ENCODE measurements at places on chromosomes 1 and 21.
A peak's percentile ranks its signal among the peaks of the same experiment; 100 is the strongest.

- DNase-seq = no peak
Observed at GRCh38 chr1:6757719-6758435, 27.4 kb upstream of the CAMTA1 start.

DNA sequence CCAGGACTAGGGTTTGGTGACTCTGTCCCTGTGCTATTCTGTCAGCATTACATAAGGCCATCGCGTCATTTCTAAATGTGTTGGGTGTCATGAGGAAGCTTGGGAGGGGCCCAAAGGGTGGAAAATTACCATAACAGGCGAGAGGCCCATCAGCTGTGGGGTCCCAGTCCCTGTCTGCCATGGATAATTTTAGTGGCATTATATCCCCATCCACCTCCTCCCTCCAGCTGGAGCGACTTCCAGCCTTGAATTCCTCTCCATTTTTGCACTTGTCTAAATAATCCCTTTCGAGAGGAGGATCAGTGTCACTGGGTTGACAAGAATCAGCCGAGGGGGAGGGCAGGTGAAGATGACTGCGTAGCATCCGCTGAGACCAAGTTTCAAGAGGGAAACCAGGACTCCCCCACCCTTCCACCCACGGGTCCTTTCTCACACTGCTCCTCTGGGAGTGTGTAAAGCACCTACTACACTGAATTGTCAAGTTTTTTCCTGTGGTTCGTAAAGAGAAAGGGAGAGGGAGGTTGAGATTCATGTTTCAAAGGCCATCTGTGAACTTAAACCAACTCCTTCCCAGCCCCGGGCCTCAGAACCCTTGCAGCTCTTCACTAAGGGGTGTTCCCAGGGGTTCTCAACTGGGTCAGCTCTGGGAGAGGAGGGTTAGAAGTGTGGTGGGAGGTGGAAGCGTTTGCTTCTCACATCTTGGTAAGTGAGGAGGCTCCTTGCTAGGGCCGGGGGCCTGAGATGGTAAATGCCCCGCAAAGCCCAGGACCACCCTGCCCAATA is 29.2 kb downstream of the VASH2 start:
- no peak for DNase-seq

DNA sequence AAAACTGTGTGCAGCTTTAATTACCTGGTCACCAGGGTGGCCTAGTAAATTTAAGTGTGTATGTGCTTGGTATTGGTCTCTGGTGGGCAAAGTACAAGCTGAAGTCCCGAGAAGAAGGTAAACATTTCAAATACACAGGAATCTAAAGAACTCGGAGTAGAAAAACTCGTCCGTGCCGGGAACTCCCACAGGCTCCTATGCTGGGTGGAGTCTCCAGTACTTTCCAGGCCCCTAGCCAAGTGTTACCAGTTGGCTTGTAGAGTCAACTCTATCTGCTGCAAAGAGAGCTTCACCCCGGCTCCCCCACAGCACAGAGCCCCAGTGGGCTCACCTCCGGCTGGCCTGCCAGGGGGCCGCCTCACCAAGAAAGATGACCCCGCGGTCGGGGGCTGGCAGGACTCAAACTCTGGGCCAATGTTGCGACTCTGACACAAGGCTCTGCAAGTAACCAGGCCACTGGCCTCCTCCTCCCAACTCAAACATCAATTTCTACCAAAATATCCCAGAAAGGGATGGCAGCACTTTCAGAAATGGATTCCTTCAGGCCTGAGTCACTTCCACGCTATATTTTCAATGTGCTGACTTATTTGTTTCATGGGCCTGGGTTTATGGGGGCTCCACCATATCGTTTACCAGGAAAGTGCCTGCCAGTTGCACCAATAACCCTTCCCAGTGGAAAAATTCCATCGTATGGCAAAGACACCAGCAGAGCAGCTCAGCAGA is 73.9 kb downstream of the SLC66A1 start:
- no peak for DNase-seq

DNA sequence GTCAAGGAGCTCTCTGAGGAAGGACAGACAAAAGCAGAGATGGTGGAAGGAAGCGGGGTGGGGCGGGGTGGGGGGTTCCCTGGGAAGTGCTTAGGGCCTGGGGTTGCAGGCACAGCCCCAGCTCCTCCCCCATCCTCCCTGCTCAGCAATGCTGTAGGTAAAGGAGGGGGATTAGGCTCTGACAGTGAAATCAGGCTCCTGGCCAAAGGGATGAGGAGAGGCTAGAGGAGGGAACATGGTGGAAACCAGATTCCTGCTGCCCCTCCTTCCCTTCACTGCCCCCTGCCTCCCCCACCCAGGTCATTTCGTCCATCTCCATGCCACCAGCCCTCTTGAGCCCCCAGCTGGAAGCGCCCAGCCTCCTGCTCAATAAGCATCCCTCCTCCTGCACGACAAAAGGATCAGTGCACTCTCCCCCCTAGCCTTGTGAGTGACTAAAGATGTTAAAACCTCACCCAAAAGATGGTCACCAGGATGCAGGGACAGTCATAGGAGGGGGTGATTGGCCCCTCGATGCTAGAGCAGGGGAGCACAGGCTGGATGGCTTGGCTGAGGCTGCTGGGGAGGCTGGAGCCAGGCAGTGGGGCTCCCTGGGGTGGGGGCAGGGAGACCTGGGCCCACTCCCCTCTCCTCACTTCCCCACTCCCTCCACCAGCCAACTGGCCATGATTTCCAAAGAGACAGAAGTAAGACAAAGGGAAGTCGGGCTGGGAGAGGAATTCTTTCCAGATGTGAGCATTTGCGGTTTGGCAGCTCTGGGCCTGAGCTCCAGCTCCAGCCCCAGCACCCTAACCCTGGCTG is 2.2 kb upstream of the CRABP2 start:
- DNase-seq = no peak

- DNase-seq = no peak
Observed at GRCh38 chr1:115402753-115403184, 64.7 kb upstream of the NGF start.

- no peak for DNase-seq
Observed at GRCh38 chr1:234246638-234247116, 126.6 kb upstream of the COA6 start.

GRCh38 chr1:92085727-92086126 is 5.6 kb downstream of the BTBD8 start:
- no peak for DNase-seq

DNA sequence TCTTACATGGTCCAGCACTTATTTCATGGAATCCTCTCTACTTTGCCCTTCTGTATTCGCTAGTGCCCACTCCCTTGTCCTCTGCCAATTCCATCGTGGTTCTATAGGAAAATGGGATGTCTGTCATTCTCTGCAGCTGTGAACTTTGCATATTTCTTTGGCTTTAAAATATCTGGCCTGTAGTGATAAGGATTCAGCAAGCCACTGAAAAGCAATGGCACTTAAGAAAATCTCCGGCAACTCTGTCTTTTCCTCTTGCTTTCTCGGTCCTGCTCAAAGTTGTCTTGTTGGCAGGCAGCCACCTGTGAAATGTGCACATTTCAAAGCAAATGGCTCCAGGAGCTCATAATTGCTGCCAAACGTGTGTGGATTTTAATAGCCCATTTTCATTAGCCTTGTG is 91.8 kb downstream of the CHD1L start:
- no peak for DNase-seq

- DNase-seq = no peak
Observed at GRCh38 chr1:65541161-65541560, 120.7 kb downstream of the LEPR start.

DNA sequence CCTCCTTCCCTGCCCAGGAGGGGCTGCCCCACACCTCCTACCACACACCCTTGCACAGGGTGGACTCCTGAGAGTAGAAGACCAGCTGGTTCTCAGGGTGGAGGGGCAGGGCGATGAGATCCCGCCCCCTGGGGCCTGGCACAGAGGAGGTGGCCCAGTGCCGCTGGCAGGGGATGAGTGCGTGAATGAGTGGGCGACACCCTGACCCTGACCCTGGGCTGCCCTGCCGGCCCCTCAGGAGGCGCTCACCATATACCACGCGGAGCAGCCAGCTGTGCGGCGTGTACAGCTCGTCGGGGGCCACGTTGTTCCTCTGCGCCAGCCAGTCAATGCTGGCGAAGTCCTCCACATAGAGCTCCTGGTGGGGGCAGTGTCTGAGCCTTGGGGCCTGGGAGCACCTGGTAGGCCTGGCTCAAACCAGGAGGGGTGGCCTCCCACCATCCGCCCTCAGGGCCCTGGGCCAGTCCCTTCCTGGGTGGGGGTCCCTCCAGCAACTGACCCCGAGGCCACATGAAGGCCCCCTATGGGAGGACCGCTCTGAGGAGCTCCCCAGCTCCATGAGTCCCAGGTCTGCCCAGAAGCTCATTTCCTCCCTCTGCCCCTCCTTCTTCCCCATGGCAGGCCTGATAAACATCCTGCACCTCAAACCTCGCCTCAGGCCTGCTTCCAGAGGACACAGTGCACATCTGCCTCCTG is 13.0 kb downstream of the LSS start:
- DNase-seq = no peak

GRCh38 chr1:61976566-61976965 is 218.1 kb upstream of the L1TD1 start:
- no peak for DNase-seq

DNA sequence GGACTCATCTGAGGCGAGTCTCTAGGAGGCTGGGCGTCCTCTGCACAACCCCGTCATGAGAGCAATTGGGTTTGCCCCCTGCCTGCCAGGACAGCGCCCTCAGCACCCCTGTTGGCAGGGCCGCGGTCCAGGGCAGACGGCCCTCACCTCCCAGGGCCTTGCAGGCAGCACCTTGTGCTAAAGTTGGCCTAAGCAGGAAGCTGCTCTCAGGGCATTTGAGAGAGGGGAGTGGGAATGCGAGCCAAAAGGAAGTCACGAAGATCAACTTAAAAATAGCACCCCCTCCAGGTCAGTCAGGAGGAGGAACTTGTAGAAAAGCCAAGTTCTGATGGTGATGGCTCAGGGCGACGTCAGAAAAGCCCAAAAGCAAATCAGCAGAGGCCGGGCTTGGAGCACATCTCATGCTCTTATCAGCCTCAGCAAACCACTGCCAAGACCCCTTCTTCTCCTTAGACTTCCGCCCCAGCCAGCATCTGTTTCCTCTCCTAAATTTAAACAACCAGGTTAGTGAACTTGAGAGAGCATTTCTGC is 12.6 kb upstream of the ADORA3 start:
- no peak for DNase-seq

GRCh38 chr1:1434824-1435105 is 725 bp upstream of the VWA1 start:
- DNase-seq = no peak

- DNase-seq = no peak
Observed at GRCh38 chr1:112325504-112325903, 70.5 kb upstream of the CTTNBP2NL start.

- no peak for DNase-seq
Observed at GRCh38 chr21:45091550-45092322, 17.4 kb downstream of the ADARB1 start.

DNA sequence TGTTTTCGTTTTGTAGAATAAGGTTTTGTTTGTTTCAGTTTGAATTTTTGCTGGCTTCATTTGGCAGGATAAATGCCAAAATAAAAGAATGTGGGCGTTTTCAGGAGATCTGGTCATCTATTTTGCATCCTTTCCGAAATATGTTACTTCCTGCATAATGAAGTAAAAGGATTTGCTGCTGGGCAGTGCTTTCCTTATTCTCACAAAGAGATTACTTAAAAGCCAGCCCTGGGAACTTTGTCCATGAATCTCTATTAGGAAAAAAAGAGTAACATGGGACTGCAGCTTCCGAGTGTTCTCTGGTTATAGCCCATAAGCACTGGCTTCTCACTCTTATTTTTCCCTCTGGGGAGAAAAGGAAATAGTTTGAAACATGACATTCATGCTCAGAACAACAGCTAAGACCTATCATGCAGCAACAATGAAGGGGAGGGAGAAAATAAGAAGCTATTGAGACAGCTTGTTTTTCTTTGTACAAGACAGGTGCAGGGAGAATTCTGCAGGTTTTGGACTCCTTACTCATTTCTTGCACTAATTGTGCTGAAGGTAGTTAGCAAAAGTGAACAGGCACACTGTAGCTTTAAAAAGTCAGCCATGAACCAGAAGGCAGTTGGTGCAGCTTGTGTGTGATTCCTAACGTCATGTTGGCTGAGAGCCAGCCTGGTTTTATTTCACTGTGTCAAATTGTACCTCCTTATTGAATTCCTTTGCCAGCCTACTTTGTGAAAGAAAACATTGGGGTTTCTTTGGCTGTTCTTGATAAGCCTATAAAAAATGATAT is at the start of gene SAMD13:
TSS of gene SAMD13 (plus strand) at position 705 of the 781 bp plus-strand sequence. CDS start 1,527 bp downstream, outside the sequence.
- DNase-seq = peak; percentile 81

DNA sequence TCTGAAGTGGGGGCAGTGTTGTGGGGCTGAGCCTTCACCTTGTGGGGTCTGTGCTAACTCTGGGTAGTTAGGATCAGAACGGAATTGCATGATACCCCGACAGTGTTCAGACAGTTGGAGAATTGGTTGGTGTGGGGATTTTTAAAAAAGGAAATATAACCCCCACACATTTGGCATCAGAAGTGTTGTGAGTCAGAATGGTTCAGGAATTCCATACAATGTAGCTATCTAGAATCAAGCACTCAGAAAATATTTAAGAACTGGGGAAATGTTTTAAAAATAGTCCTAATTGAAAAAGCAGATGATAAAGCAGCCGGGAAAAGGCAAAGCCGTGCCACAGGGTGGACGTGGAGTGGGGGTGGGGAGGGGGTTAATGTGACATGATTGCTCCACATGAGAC is 6.5 kb upstream of the S100A7 start:
- no peak for DNase-seq

DNA sequence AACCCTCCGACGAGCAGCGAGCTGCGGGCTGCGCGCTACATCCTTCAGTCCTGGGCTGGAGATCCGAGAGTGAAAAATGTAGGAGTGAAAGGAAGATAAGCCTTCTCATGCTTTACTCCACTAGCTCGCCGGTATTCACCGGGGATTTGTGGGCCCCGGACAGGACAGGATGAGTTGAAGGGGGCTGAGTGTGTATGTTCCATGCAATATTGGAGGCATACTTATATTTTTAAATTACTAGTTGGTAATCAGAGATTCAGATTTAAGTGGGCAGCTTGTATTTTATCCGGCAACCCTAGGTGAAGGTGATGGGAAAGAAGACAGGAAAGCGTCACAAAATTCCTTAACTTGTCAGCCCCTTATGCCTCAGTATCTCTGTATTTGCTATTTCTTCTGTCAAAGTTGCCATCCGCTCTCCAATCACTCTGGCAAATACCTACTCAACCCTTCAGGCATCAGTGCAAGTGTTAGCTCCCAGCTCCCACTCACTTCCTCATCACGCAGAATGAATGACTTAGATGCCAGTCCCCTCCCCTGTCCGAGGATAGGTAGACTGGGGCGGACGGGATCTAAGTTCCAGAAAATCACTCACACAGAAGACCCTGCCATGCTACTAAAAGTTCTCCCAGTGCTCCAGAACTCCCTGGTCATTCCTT is 503 bp upstream of the PIGM start:
- no peak for DNase-seq

DNA sequence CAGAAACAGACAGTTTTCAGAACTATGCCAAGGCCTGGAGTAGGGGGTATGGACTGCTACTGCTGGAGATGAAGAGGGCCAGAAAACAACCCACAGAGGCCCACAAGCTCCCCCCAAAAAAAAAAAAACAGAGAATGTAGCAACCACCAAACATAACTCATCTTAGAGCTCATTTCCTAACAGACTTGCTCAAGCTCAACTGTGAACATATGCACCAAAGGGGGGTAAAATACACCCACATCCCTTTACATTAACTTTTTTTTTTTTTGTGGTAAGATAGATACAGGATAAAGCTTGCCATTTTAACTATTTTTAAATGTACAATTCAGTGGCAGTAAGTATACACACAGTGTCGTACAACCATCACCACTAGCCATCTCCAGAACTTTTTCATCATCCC is 36.0 kb downstream of the SEC16B start:
- DNase-seq = no peak

- no peak for DNase-seq
Observed at GRCh38 chr21:42865776-42866160, 13.6 kb downstream of the WDR4 start.

GRCh38 chr1:8040586-8040985 is 14.5 kb upstream of the ERRFI1 start:
- no peak for DNase-seq

GRCh38 chr1:230865062-230865817 is 3.1 kb downstream of the C1orf198 start:
- DNase-seq = no peak

Data from T-helper 2 cell (primary cell).